Cerebellar nuclear complex (tissue), 1 donor: ENCODE measurements at places on chromosomes 4 and X.

GRCh38 chr4:184734758-184735157 is 862 bp upstream of the CENPU start:
- DNase-seq: no peak

- DNase-seq: no peak
Observed at GRCh38 chrX:10015723-10016518, 48.8 kb downstream of the CLDN34 start.

- no peak for DNase-seq
Observed at GRCh38 chr4:1809754-1810502, 16.8 kb downstream of the FGFR3 start.

GRCh38 chr4:52987392-52988056 is 125.4 kb downstream of the RASL11B start:
- no peak for DNase-seq

GRCh38 chr4:134313591-134313990 is 112.0 kb upstream of the PABPC4L start:
- no peak for DNase-seq

DNA sequence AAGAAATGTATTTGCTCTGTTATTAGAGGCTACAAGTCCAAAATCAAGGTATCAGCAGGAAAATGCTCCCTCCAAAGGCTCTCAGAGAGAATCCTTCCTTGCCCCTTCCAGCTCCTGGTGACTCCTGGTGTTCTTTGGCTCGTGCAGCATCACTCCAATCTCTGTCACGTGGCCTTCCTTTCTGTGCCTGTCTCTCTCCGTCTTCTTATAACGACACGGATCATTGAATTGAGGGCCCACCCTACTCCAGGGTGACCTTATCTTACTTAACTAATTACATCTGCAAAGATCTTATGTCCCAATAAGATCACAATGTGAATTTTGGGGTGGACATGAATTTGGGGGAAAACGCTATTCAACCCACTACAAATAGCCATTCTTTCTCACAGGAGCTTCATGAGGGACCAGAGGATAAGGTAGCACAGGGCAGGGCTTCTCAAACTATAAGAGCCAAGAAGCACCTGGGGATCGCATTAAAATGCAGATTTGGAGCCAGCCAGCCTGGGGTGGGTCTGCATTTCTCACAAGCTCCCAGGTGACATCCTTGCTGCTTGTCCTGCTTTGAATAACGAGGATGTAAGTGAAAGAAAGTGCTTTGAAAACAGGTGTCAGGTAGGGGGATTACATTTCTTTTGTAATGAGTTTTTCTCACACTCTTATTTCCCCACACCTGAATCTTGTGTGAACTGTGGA is 41.9 kb upstream of the APLN start:
- no peak for DNase-seq
